ENCODE measurements at places on chromosomes 2 and 18. TPM values are rescaled to one million over a fixed set of nuclear protein-coding genes. Genes with fewer than 3 reads are reported as not detected.
A peak's percentile ranks its signal among the peaks of the same experiment; 100 is the strongest.

GRCh38 chr2:73827018-73827417 lies 1.7 kb upstream of the STAMBP start:
- DNase-seq = no peak

The SERPINB4 gene
- total RNA-seq = not detected

- no peak for DNase-seq
These were observed 105.6 kb downstream of the FEZ2 start for GRCh38 chr2:36492216-36492945.

- DNase-seq = peak; percentile 51
These were observed 24.3 kb upstream of the ID2 start for GRCh38 chr2:8657423-8658062.

- no peak for DNase-seq
These were observed 40.4 kb downstream of the NAT8 start for GRCh38 chr2:73601780-73602179.

- no peak for DNase-seq
These were observed 159.8 kb downstream of the METTL4 start for GRCh38 chr18:2411381-2411960.

The COL3A1 gene
- 191 TPM for total RNA-seq

The SP5 gene
- 2.4 TPM for total RNA-seq

GRCh38 chr2:31980674-31981356 lies 30.0 kb downstream of the MEMO1 start:
- no peak for DNase-seq

- no peak for DNase-seq
These were observed 519.6 kb upstream of the LINC00305 start for GRCh38 chr18:64668461-64668962.

DNA sequence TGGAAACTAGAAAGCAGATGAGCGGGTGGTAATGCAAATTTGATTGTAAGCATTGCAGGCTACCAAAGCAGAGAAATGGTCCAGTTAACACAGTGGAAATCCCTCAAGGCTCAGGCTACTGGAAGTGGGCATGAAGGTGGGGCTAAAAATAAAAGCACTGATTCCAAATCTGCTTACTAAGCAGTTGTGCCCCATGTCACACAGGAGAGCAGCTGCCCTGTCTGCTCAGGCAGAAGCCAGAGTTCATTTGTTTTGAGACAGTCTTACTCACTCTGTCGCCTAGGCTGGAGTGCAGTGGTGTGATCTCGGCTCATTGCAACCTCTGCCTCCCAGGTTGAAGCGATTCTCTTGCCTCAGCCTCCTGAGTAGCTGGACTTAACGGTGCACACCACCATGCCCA lies 42.5 kb upstream of the TSPYL6 start:
- DNase-seq = no peak

The GPR148 gene
- not detected for total RNA-seq

DNA sequence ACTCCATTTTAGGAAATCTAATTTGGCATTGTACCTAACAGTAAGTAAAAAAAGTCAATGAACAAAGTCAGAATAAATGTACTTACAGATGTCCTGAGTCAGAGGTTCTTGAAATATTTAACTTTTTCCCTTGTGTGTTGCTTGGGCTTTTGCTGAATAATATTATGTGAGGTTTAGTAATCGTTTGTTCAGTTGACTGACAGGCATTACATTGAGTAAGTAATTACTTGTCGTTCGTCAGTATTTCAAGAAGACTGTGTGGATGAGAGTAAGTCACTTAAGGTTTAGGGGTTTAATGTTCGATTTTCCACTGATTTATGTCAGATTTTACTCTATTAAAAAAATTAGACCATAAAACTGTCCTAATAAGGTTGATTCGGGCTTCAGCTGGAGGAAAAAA lies 342.9 kb downstream of the LRRTM4 start:
- no peak for DNase-seq

DNA sequence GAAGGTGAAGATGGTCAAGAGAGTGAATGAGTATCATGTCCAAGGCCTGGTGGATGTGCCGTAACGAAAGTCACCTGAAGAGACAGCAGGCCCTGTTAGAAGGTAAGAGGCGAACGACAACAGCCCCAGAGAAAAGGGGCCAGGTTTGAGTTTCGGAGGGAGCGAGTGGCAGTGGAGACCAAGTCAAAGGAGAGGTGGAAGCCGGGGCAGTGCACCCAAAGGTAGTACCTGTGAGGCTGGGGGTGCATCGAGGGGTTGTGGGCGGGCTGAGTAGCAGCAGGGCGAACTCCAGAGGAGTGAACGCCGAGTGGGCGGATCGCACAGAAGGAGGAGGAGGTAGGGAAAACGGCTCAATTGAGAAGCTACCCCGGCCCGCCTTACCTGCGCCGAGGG lies 358 bp downstream of the USP37 start:
- DNase-seq = no peak

DNA sequence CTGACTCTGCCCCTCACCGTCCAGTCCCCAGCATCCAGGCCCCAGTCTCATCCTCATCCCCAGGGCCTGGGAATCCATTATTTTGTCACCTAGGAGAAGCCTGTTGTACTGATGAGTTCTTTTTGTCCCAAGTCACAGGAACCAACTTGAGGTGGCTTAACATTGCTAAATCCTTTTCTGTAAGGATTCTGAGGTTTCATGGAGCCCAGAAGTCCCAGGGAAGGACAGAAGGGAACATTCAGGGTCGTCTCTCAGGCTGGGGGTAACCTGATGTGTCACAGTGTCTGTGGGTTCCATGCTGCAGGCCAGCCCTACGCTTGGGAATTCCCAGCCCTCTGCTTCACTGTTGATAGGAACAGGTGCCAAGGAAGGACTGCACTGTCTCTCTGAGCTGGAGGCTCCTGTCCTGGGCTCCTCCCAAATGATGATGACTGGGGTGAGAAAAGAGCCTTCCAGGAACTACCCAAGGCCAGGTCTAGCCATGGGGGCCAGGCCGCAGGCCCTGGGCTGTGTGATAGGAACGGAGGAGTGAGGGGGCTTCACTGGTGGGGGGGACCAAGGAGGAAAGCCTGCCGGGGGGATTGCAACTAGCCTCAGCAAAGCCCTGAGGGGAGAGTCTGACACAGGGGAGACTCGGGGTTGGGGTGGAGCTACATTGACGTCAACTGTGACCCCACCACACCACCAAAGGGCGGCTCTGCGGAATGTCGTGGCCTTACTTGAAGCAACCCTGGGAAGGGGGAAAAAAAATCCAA lies 145.7 kb downstream of the SMAD7 start:
- DNase-seq = peak; percentile 45

The PSMD1 gene
- 73.6 TPM for total RNA-seq

DNA sequence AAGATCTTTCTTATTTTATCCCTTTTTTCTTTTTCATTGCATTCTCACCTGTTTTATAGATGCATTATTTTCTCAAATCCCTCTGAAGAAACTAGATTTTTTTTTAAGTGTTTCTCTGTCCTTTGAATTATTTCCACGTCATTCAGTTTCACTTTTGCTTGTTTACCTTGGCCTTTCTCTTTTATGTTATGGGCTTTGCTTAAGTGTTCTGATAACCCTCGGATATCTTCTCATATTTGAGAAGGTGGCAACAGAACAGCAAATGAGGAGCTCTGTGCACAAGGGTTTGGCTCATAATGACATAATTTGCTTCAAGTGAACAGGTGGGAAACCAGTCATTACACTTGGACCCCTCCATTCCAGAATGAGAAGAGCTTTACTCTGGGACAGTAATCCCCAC lies 111.9 kb downstream of the C1D start:
- DNase-seq = no peak

- no peak for DNase-seq
These were observed 263.5 kb downstream of the HDAC4 start for GRCh38 chr2:239137165-239137897.

DNA sequence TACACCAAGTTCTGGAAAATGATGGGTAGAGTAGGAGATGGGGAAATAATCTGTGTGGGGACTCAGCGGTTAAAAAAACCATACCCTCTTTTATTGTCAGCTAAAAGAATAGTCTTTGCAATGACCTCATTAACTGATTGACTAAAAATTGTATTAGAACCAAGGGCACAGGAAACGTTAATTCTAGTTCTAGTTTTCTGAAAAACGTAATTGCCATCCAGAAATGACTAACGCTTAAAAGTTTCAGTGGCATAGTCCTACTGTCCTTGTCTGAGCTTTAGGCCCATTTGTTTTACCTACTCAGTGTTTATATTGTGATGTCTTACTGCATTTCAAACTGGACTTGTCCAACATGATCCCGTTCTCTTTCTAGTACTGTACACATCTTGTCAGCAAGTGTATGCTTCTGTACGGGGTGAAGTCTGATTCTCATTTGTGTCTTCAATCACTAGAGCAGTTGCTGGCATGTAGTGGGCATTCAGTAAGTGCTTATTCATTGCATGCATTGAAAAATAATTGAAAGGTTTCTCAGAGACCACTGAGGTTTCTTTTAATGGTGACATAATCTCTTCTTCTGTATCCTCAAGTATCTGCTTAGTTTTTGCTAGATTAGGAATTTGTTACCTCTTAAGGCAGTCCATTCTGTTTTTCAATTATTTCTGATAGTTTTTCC lies 81.5 kb downstream of the ZNF407 start:
- no peak for DNase-seq

DNA sequence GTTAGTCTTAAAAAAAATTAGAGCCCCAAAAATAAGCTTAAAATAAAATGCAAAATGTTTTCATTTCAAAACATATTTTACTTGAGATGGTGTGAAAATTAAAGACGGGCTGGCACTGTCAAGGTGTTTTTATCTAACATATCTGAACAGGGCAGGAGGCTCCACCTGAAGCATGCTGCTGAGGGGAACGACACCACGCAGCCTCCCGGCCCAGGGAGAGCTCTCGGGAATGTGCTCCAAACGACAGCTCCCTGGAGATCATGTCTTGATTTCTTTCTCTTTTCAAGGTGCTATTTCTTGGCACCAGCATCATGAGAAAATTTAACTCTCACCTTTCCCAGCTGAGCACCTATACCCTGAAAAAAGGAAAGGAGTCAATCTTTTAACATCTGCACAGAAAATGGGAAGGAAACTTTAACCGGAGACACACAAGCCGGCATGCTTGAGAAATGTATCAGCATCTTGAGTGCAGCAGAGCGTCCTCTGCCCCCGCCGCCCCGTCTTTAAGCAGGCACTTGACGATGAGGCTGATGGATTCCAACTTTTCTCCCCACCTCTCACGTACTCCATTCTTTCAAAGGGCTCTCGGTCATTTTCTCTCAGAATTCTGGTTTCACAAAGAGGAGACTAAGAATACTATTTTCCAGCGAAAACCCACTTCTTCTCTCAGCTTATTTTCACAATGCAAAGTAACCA lies 56.6 kb downstream of the EIPR1 start:
- peak; percentile 26 for DNase-seq

DNA sequence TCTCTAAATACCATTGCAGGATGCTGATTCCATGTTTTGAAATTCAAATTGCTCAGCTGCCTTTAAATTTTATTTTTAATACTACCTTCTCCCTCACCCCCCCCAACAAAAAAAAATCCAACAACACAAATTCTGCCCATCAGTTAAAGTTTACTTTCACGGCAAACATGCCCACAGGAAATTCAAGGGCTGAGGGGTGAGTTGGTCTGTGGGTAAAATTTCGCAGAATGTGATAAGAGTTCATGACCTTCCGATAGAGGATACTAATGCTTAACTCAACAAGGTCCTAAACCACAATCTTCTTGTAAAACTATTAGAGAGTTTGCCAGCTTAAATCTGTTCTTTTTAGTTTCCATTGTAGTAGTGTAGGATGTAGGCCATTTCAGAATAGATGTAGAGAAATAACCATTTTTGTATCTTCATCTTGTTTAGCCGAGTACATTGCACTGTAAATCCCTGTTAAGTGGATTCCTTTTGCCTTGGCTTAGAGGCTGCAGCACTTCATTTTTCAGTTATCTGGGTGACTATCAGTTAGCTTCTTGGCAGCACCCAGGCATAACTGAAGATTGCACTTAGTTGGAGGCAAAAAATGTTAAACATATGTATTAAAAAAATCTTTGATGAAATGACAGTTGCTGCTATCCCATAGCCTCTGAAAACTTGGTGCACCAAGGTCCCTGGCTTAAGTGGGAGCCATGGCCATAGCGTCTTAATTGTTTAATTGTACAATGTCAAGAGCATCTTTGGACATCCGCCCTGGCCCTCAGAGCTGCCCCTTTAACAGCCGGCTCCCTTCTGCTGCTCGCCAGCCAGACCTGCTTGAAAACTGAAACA lies 232.3 kb downstream of the HAUS1 start:
- DNase-seq = no peak

GRCh38 chr2:102000813-102001766 lies 9.3 kb downstream of the IL1R2 start:
- no peak for DNase-seq

GRCh38 chr2:72511906-72512305 lies 313.9 kb downstream of the EXOC6B start:
- no peak for DNase-seq

The MYO5B gene
- total RNA-seq = 9.9 TPM

- no peak for DNase-seq
These were observed 19.7 kb upstream of the SH3RF3 start for GRCh38 chr2:109109342-109109741.

GRCh38 chr2:139477618-139478017 lies 697.4 kb upstream of the NXPH2 start:
- no peak for DNase-seq

- no peak for DNase-seq
These were observed 49.4 kb downstream of the MRPS9 start for GRCh38 chr2:105087273-105087672.

DNA sequence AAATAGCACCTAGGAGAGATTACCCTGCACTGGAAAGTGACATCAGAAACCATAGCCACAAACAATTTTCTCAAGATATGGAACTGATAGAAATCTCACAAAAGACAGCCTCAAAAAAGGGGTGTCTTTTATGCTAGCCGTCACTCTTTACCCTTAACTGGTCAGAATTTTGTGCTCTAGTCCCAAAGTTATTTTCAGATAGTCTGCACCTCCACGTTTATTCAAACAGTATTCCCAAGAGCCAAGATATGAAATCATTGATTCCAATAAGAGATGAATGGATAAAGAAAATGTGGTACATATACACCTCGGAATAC lies 23.5 kb upstream of the PMAIP1 start:
- no peak for DNase-seq

DNA sequence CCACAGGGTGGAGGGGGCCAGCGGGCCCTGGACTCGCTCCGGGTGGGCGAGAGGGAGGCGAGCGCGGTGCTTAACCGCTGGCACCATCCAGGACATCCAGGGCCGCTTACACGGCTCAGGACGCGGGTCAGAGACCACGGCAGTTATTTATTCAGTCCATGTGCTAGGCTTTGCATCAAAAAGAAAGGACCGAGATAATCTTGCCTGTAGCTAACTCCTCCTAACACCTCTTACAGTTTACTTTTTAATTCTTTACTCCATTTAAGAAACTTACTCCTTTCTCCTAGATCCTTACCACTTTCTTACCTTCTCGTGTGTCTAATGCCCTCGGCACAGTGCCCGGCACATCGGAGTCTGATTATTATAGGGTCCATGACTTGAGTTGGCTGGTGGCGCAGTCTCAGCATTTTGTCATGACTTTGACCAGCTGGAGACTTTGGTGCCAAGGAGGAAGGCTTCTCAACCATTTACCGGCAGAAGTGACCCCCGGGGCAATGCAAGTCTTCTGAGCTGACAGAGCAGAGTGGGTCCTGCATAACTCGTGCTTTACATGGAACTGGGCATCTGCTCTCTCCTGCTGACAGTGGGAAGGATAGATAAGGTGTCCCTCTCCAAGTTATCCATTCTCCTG lies 503 bp downstream of the ANXA4 start:
- no peak for DNase-seq

- no peak for DNase-seq
These were observed 181.5 kb upstream of the ID2 start for GRCh38 chr2:8500124-8501054.

GRCh38 chr2:64482243-64482642 lies 28.3 kb downstream of the LGALSL start:
- no peak for DNase-seq
